ENCODE measurements at places on chromosomes 6 and 20.
A peak's percentile ranks its signal among the peaks of the same experiment; 100 is the strongest.

DNA sequence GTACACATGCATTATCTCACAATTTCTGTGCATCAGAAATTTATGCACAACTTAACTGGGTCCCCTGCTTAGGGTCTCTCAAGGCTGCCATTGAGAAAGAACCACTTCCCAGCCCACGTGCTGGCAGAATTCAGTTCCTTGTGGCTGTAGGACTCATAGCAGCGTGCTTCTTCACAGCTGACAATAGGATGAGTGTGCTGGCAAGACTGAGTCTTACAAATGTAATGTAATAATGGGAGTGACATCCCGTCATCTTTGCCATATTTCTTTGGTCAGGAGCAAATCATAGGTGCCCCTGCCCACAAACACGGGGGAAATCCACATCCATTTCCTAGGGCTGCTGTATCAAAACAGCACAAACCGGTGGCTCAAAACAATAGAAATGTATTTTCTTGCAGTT lies 77.4 kb downstream of the FIG4 start:
- no peaks in the 10 kb centered on the region for H3K27me3 ChIP-seq
- no peak overlapping the region for H3K4me3 ChIP-seq
- H3K4me1 ChIP-seq, result no peaks in the 10 kb centered on the region

DNA sequence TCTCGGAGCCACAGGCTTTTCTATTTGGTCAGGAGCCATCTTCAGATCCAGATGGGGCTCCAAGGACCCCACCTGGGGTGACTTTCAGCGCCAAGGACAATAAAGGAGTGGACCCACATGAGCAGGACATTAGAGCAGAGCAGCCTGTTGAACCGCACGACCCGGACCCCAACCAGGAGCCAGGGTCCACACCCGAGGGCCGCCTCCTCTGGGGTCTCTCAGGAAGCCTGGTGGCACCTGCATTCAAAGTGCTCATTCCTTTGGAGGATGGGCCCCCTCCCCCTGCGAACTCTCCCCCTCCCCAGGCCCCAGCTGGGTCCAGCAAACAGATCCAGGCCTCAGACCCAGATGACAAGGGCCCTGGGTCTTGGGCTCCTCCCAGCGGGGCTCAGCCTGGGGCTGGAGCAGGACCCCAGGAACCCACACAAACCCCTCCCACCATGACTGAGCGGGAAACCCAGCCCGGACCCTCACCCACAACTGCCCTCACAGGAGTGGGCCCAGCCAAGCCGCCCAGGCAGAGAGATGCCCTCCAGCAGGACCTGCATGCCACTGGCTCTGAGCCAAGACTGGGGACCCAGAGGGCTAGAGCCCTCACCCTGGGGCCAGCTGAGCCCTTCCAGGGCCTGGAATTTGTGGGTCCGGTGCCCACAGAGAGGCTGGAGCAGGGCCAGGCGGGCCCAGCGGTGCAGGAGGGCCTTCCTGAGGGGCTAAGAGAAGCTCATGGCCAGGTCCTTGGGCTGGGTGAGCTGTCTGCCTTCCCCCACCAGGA lies 23.9 kb downstream of the RAB44 start:
- no peak overlapping the region for H3K27ac ChIP-seq
- DNase-seq, result no peak
- H3K27me3 ChIP-seq, result no peaks in the 10 kb centered on the region
- H3K36me3 ChIP-seq, result no peaks in the 10 kb centered on the region
- H3K4me1 ChIP-seq, result peaks cover 23% of the 10 kb centered on the region
- no peak overlapping the region for H3K4me3 ChIP-seq

- H3K36me3 ChIP-seq, result no peaks in the 10 kb centered on the region
- H3K4me3 ChIP-seq, result no peak overlapping the region
- no peak for DNase-seq
- H3K4me1 ChIP-seq, result no peaks in the 10 kb centered on the region
- no peaks in the 10 kb centered on the region for H3K27me3 ChIP-seq
- H3K27ac ChIP-seq, result no peak overlapping the region
These were observed 112.0 kb upstream of the MCHR2 start for GRCh38 chr6:100105919-100106529.

DNA sequence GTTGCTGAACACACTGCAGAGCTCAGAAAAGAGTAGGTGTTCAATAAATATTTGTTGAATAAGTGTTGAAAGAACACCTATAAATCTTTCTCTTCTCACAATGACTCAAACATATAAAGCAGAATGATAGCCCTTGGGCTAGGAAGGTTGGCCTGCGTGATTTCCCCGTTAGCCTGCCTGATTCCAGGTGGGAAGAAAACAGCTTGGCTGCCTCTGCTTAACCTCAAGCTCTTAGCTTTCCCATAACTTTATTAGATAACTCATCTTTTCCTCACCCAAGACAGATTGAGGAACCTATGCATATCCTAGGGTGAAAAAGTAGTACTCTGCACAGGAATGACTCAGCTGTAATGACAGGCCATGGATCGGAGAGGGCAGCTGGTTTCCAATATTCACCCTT lies 300.3 kb upstream of the ID4 start:
- H3K27me3 ChIP-seq, result no peaks in the 10 kb centered on the region
- no peaks in the 10 kb centered on the region for H3K36me3 ChIP-seq
- H3K27ac ChIP-seq, result no peak overlapping the region
- no peak overlapping the region for H3K4me3 ChIP-seq
- no peak for DNase-seq

GRCh38 chr6:160004018-160004417 lies 35.1 kb downstream of the IGF2R start:
- no peak for DNase-seq
- no peaks in the 10 kb centered on the region for H3K4me1 ChIP-seq
- H3K27me3 ChIP-seq, result no peaks in the 10 kb centered on the region
- H3K27ac ChIP-seq, result no peak overlapping the region
- no peaks in the 10 kb centered on the region for H3K36me3 ChIP-seq
- H3K4me3 ChIP-seq, result no peak overlapping the region

GRCh38 chr6:130670142-130670541 lies 157.1 kb upstream of the SMLR1 start:
- H3K4me3 ChIP-seq, result no peak overlapping the region
- no peak for DNase-seq
- no peaks in the 10 kb centered on the region for H3K4me1 ChIP-seq
- H3K27me3 ChIP-seq, result no peaks in the 10 kb centered on the region

- peak; percentile 43 for DNase-seq
- H3K27ac ChIP-seq, result peak overlapping the region; percentile 98
- H3K4me3 ChIP-seq, result peak overlapping the region; percentile 80
- H3K27me3 ChIP-seq, result no peaks in the 10 kb centered on the region
- H3K36me3 ChIP-seq, result no peaks in the 10 kb centered on the region
These were observed 243.7 kb downstream of the ARID1B start for GRCh38 chr6:157020881-157021343.

- H3K4me1 ChIP-seq, result no peaks in the 10 kb centered on the region
- DNase-seq, result no peak
- H3K27me3 ChIP-seq, result no peaks in the 10 kb centered on the region
- no peak overlapping the region for H3K27ac ChIP-seq
- H3K36me3 ChIP-seq, result no peaks in the 10 kb centered on the region
These were observed 1907.6 kb upstream of the DEFB115 start for GRCh38 chr20:29349836-29350235.

DNA sequence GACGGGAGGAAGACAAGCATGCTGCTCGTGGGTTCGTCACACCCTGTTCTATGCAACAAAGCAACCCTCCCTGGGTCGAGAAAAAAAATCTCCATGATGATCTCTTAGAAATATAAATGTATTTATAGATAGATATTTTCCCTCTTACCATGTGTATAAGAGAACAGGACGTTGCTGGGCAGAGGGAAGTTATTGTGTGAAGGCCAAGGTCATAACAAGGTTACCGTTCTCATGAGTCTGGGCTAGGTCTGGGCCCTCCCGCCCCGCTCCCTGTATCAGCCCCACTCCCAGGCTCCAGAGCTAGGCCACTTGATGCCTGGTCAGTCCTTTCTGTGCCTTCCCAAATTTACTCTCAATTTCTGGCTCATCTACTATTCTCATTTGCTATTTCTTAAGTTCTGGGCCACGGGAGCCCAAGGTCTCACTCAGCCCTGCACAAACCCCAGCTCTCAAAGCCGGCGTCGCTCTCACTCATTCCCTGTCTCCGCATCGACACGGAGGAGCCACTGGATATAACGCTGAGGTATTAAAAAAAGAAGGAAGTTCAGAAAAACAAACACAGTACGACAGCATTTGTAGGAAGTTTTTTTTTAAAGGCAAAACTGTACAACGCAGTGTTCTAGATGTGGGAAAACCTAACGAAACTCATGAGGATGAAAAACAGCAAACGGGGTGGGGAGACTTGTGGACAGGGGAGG lies 96.8 kb downstream of the PSMG4 start:
- no peak for DNase-seq
- no peak overlapping the region for H3K4me3 ChIP-seq
- H3K36me3 ChIP-seq, result no peaks in the 10 kb centered on the region
- H3K27ac ChIP-seq, result peak overlapping the region; percentile 22
- peaks cover 7% of the 10 kb centered on the region for H3K4me1 ChIP-seq

GRCh38 chr6:3310051-3310448 lies 51.3 kb downstream of the PSMG4 start:
- peak overlapping the region; percentile 4 for H3K27ac ChIP-seq
- H3K4me1 ChIP-seq, result no peaks in the 10 kb centered on the region
- no peak overlapping the region for H3K4me3 ChIP-seq
- no peaks in the 10 kb centered on the region for H3K27me3 ChIP-seq
- H3K36me3 ChIP-seq, result no peaks in the 10 kb centered on the region

DNA sequence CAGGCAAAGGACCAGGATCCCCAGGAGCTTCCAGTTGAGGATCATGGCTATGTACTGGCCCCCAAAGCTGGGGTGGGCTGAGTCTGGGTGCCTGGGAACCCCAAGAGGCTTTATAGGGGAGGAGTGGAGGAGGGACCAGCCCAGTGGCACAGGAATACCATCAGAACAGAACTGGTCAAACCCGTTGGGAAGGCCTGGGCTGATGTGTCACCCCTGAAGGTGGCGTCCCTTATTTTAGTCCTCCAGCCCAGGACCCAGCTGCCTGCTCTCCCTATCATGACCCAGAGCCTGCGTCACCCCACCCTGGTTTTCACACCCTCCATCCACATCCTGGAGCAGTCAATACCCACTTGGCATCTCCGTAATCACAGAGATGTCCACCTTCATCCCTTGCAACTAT lies at the start of gene PSORS1C2:
TSS of gene PSORS1C2 (minus strand) at position 85 of the 400 bp plus-strand sequence. CDS start at position 45, 40 bp downstream.
- no peaks in the 10 kb centered on the region for H3K36me3 ChIP-seq
- no peak within 1 kb of the TSS for H3K27ac ChIP-seq
- peaks cover 5% of the 10 kb centered on the region for H3K27me3 ChIP-seq
- H3K4me3 ChIP-seq, result peak within 1 kb of the TSS; percentile 49
- DNase-seq, result no peak
- no peaks in the 10 kb centered on the region for H3K4me1 ChIP-seq

DNA sequence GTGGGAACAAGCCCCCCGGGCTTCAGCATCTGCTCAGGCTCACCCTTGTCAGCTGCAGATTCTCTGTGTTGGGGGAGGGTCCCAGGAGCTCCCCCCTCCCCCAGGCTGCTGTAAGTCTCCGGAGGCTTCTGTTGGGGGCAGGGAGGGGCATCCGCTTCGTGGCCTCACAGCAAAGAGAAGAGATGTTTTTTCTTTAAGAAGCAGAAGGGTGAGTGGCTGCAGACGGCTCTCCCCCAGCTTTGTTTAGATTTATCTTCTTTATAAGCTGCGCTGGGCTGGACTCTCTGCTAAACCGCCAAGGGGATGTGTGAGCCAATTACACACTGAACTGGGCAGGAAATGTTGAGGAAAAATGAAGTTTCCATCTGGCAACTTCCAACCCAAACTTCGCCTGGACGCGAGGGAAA lies 48.7 kb upstream of the GATA5 start:
- H3K27me3 ChIP-seq, result peaks cover 97% of the 10 kb centered on the region
- H3K4me1 ChIP-seq, result no peaks in the 10 kb centered on the region
- no peaks in the 10 kb centered on the region for H3K36me3 ChIP-seq
- H3K27ac ChIP-seq, result no peak overlapping the region
- no peak overlapping the region for H3K4me3 ChIP-seq
- DNase-seq, result no peak

- H3K27me3 ChIP-seq, result peaks cover 63% of the 10 kb centered on the region
- no peak overlapping the region for H3K27ac ChIP-seq
- H3K4me1 ChIP-seq, result no peaks in the 10 kb centered on the region
- no peak overlapping the region for H3K4me3 ChIP-seq
- no peaks in the 10 kb centered on the region for H3K36me3 ChIP-seq
These were observed 91.0 kb downstream of the NCR2 start for GRCh38 chr6:41426438-41426851.

DNA sequence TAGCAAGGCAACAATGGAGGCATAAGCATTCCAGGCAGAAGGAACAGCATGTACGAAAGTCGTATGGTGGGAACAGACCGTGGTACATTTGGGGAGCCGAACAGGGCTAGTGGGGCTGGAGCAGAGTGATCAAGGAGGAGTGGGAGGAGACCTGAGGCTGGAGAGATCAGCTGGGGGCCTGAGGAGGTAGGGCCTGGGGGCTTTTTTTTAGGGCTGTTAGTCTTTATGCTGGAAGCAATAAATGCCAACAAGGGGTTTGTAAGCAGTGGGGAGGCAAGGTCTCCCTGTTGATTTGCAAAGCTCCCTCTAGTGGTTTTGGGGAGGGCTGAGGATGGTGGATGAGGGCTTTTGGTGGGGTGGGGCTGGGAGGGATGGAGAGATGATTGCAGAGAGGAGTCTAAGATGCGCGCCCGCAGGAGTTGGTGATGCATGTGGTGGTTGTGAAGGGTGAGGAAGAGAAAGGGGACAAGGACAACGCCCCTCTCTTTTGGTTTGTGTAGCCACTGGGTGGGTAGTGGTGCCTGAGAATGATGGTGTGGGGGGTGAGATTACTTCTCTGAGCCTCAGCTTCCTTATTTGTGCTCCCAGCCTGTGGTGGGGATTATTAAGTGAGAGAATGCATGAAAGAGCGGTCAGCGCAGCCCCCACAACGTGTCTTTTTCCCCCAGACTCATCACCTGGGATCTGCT lies 74.1 kb upstream of the TOX2 start:
- H3K4me1 ChIP-seq, result peaks cover 44% of the 10 kb centered on the region
- no peak overlapping the region for H3K27ac ChIP-seq
- peak; percentile 29 for DNase-seq
- H3K27me3 ChIP-seq, result no peaks in the 10 kb centered on the region

- H3K27ac ChIP-seq, result no peak overlapping the region
- no peaks in the 10 kb centered on the region for H3K36me3 ChIP-seq
- H3K27me3 ChIP-seq, result no peaks in the 10 kb centered on the region
- no peak for DNase-seq
- H3K4me1 ChIP-seq, result no peaks in the 10 kb centered on the region
These were observed 250.0 kb downstream of the RFPL4B start for GRCh38 chr6:112597176-112597575.

- H3K4me3 ChIP-seq, result no peak overlapping the region
- peak; percentile 62 for DNase-seq
- H3K4me1 ChIP-seq, result peaks cover 30% of the 10 kb centered on the region
- no peaks in the 10 kb centered on the region for H3K27me3 ChIP-seq
These were observed 42.5 kb downstream of the LYRM2 start for GRCh38 chr6:89596056-89596455.
